ENCODE measurements at places on chromosomes 2 and 18.
A peak's percentile ranks its signal among the peaks of the same experiment; 100 is the strongest.

- no peak for DNase-seq
Observed at GRCh38 chr2:229027353-229028105, 243.6 kb downstream of the PID1 start.

DNA sequence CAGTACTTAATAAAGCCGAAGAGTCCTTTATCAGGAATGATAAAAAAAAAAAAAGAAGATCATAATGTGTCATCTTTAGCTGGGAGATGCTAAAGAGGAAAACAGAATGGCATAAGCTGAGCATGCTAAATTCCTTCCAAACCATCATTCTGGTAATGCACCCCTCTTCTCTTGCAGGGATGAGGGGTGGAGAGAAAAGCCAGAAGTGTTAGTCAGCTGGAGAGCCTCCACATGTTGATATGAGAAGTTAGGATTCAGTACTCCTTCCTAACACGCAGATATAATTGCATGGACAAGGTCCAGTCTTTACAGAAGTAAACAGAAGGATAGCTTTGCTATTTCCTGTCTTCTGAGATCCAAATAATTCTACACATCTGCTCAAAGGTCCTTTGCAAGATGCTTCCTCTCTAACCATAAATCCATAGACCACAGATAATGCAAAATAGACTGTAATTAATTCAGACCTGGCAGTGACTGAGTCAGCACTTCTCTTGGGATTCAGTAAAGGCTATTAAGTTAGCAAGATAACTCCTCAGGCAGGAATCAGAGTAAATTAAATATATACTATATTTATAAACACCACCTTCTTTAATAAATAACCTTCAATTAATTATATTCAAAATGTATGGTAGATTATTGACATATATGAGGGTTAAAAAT, 930.0 kb upstream of the KLHL29 start:
- DNase-seq = no peak

DNA sequence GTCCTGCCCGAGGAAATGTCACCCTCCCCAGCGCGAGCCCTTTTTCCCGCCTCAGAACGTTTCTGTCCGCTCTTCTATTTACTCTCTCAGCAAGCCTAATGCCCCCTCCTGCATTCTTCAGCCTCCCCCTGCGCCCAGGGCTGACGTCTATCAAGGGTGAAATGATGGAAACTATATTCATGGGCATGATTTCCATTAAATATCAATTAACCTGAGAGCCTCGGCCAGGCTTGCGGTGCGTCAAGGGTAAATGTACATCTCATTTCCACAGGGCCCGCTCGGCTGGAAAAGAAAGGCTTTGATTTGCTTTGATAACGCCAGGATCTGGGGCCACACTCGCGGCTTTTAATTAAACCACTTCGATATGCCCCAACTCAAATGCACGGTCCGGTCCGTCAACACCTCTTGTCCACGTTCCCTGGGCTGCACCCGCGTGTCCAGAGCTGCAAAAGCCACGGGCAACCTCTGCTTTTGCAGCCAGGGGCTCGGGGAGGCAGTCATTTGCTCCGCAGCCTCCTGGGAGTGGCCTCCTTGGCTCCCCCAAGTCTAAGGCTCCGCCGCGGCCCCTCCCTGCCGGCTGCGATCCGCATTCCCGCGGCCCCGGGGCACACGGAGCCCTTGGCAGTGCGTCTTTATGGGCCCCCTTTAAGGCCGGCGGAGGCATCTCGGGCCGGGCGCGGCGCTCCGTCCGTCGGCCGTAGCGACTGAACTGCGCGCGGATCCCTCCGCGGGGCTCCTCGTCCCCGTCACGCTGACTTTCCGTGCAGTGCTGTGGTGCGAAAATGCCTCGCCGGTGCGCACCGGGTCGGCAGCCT, at the start of gene HOXD8:
Gene HOXD8, plus strand, starts transcription at position 724 of the 815 bp plus-strand sequence. CDS start 662 bp downstream, outside the sequence.
- DNase-seq = no peak

GRCh38 chr18:6947338-6948030, 170.1 kb downstream of the LAMA1 start:
- no peak for DNase-seq

- no peak for DNase-seq
Observed at GRCh38 chr18:25819746-25820363, 270.6 kb downstream of the SS18 start.

DNA sequence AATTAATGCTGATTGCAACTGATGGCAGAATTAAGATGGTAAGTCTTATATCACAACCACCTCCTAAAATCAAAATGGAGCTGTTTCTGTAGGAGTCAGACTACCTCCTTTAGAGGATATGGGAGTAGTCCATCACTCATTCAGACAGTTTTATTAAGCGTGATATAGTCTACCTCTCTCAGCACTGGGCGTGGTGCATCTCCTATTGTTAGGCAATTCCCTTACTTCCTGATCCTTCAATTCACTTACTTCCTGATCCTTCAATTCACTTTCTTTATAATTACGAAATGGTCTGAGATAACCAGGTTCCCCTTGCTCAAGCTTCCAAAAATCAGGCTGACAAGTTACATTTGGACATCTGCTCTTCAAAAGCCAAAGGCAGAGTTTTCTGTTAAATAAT, 31.9 kb downstream of the ATP8B1 start:
- no peak for DNase-seq

GRCh38 chr2:216296856-216297255, 75.4 kb downstream of the MARCHF4 start:
- DNase-seq = no peak

- peak; percentile 86 for DNase-seq
Observed at GRCh38 chr2:234422273-234422732, 74.6 kb downstream of the ARL4C start.

GRCh38 chr2:71898851-71899681, 248.6 kb downstream of the CYP26B1 start:
- no peak for DNase-seq

DNA sequence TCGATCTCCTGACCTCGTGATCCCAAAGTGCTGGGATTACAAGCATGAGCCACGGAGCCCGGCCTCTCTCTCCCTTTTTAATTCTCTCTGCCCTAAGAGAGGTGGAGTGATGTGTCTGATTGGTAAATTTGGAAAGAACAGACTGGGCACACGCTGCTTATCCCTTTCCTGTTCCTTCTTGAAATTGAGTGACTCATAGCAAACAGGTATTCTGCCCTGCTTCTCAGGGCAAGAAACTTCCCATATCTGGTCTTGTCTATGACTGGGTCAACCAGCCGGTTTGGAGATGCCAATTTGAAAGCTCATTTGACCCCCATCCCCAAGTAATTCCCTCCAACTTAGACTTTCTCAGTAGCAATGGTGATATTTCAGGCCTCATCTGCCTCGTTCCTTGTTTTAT, 15.0 kb downstream of the LYPD1 start:
- no peak for DNase-seq

GRCh38 chr18:32091724-32092421, at the start of gene RNF138:
Gene RNF138 (plus strand): TSS chr18:32091874. CDS start chr18:32092777, 903 bp downstream.
- DNase-seq = no peak

GRCh38 chr2:33033606-33034081, 86.9 kb downstream of the LTBP1 start:
- DNase-seq = no peak

- DNase-seq = no peak
Observed at GRCh38 chr2:122451040-122451439, 695.6 kb downstream of the TSN start.

GRCh38 chr2:28751956-28752630, 463 bp downstream of the PPP1CB start:
- no peak for DNase-seq

All from non-pigmented ciliary epithelial cell (primary cell).